ENCODE measurements at places on chromosomes 4 and X.

GRCh38 chr4:54744487-54744886, 86.7 kb downstream of the KIT start:
- no peak for DNase-seq
- no peaks in the 10 kb centered on the region for H3K4me1 ChIP-seq
- no peaks in the 10 kb centered on the region for H3K27me3 ChIP-seq
- no peaks in the 10 kb centered on the region for H3K36me3 ChIP-seq

GRCh38 chr4:93157986-93158385, 670.6 kb upstream of the ATOH1 start:
- no peak for DNase-seq
- no peaks in the 10 kb centered on the region for H3K36me3 ChIP-seq
- H3K27me3 ChIP-seq, result 0 out of 2 replicates have a peak, but pooled peaks cover 3% of the 10 kb centered on the region

- H3K36me3 ChIP-seq, result peaks cover 24% of the 10 kb centered on the region
- no peak for DNase-seq
- peaks cover 3% of the 10 kb centered on the region for H3K4me1 ChIP-seq
- H3K4me3 ChIP-seq, result no peak overlapping the region
- H3K27me3 ChIP-seq, result no peaks in the 10 kb centered on the region
- H3K27ac ChIP-seq, result no peak overlapping the region
These were observed 34.1 kb downstream of the PLS3 start for GRCh38 chrX:115595049-115595448.

DNA sequence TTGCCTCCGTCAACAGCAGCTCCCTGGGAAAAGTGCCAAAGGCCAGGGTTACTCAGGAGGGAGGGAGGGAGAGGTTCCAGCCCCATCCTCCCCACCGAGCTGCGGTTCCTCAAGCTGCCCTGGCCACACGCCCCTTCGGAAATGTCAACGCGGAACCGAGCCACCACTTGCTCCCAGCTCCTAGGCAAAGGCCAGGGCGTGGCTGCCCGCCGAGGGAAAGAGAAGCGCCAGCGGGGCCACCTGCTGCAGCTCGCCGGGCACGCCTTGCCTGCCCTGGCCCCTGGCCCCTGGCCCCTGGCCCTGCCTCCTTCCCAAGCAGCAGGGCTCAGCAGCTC, 15.3 kb downstream of the SLC6A8 start:
- DNase-seq, result no peak
- H3K36me3 ChIP-seq, result no peaks in the 10 kb centered on the region
- no peaks in the 10 kb centered on the region for H3K27me3 ChIP-seq
- H3K4me3 ChIP-seq, result no peak overlapping the region

- H3K27me3 ChIP-seq, result no peaks in the 10 kb centered on the region
- peak; percentile 55 for DNase-seq
- no peaks in the 10 kb centered on the region for H3K36me3 ChIP-seq
- H3K4me1 ChIP-seq, result peaks cover 20% of the 10 kb centered on the region
- no peak overlapping the region for H3K27ac ChIP-seq
These were observed 478.9 kb downstream of the KCNIP4 start for GRCh38 chr4:21469438-21470300.

DNA sequence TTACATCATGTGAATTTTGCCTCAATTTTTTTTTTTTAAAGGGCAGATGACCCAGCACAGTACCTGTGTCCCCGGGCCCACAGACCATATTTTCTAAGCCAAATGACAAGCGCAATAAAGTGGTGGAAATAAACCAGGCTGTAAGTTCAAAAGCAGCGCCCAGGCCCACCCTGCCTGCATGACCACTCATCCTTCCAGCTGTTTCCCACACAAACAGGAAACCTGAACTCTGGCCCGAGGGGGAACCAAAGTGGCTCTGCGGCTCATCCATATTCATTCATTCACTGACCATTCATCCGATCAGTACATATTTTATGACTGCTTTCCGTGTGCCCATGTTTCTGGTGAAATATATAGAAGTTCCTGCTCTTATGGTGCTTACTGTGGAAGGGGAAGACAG, 33.7 kb upstream of the CRMP1 start:
- DNase-seq, result peak; percentile 35
- no peak overlapping the region for H3K27ac ChIP-seq
- peaks cover 39% of the 10 kb centered on the region for H3K4me1 ChIP-seq
- H3K36me3 ChIP-seq, result no peaks in the 10 kb centered on the region

- H3K4me1 ChIP-seq, result peaks cover 15% of the 10 kb centered on the region
- no peak for DNase-seq
- H3K27ac ChIP-seq, result no peak overlapping the region
- H3K4me3 ChIP-seq, result no peak overlapping the region
These were observed 16.1 kb downstream of the NKX3-2 start for GRCh38 chr4:13527981-13528820.

- H3K4me1 ChIP-seq, result no peaks in the 10 kb centered on the region
- no peak for DNase-seq
- H3K27me3 ChIP-seq, result no peaks in the 10 kb centered on the region
These were observed 101.9 kb downstream of the TET2 start for GRCh38 chr4:105248613-105249012.

DNA sequence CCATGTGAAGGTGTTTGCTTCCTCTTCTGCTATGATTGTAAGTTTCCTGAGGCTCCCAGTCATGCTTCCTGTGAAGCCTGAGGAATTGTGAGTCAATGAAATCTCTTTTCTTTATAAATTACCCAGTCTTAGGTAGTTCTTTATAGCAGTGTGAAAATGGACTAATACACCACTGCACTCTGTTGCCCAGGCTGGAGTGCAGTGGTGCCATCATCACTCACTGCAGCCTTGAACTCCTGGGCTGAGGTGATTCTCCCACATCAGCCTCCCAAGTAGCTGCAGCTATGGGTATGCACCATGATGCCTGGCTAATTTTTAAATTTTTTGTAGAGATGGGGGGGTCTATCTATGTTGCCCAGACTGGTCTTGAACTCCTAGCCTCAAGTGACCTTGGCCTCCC, 15.8 kb upstream of the IGFBP7 start:
- H3K4me1 ChIP-seq, result peaks cover under 1% of the 10 kb centered on the region
- H3K27me3 ChIP-seq, result no peaks in the 10 kb centered on the region
- H3K27ac ChIP-seq, result no peak overlapping the region
- DNase-seq, result no peak
- no peaks in the 10 kb centered on the region for H3K36me3 ChIP-seq
- no peak overlapping the region for H3K4me3 ChIP-seq

- no peak for DNase-seq
- H3K4me3 ChIP-seq, result no peak overlapping the region
- peaks cover 50% of the 10 kb centered on the region for H3K36me3 ChIP-seq
These were observed 25.8 kb downstream of the PIN4 start for GRCh38 chrX:72207366-72207765.

DNA sequence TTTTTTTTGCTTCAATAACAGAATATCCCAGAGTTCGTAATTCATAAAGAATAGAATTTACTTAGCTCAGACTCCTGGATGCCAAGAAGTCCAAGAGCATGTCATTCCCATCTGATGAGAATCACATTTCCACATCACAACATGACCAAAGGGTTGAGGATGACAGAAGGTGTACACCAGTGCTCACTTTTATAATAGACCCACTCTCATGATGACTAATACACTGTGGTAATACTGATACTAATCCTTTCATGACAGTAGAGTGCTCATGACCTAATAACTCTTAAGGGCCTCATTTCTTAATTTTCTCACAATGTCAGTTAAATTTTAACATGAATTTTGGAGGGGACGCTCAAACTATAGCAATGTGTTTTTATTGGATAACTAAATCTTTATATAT, 69.2 kb downstream of the ZNF732 start:
- no peak overlapping the region for H3K27ac ChIP-seq
- H3K27me3 ChIP-seq, result no peaks in the 10 kb centered on the region
- no peaks in the 10 kb centered on the region for H3K36me3 ChIP-seq
- no peaks in the 10 kb centered on the region for H3K4me1 ChIP-seq
- no peak for DNase-seq
- no peak overlapping the region for H3K4me3 ChIP-seq

GRCh38 chr4:183080372-183081115, 18.5 kb upstream of the WWC2 start:
- no peak overlapping the region for H3K27ac ChIP-seq
- no peak overlapping the region for H3K4me3 ChIP-seq
- no peaks in the 10 kb centered on the region for H3K4me1 ChIP-seq
- DNase-seq, result no peak

DNA sequence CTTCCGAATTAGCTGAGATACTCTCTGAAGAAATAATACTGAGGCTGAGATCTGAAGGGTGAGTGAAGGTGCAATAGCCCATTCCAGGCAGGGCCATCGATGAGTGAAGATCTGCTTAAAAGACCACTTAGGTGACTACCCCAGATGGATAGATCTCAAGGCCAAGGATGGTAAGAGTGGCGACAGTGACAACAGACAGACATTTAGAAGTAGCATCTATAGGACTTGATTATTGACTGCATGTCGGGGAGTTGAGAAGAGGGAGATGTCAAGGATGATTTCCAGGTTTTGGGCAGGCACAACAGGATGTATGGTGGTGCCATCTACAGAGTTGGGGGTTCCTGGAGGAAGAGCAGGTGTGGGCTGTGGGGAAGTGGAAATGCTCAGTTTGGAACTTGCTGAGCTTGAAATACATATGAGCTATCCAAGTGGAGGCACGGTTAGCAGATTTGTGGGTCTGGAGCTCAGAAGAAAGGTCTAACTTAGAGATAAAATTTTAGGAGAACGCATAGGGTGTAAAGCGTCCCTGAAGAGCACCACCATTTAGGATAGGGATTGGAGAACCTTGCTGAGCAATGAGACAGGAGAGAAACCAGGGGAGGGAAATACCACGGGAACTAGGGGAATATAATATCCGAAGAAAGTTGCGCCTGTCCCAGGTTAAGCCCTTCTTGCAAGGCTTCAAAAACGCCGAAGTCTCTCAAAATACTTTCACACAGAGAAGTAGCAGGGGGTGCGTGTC, 688 bp downstream of the UFSP2 start:
- H3K27me3 ChIP-seq, result no peaks in the 10 kb centered on the region
- peak overlapping the region; percentile 82 for H3K4me3 ChIP-seq
- H3K4me1 ChIP-seq, result no peaks in the 10 kb centered on the region
- peak overlapping the region; percentile 100 for H3K27ac ChIP-seq
- H3K36me3 ChIP-seq, result no peaks in the 10 kb centered on the region

Data from SJCRH30 (cell line).